ENCODE measurements at places on chromosomes 2 and 18.

GRCh38 chr2:102001767-102002142 is 10.0 kb downstream of the IL1R2 start:
- DNase-seq: no peak

- no peak for DNase-seq
Measured at GRCh38 chr2:57962861-57963260, 83.7 kb upstream of the VRK2 start.

DNA sequence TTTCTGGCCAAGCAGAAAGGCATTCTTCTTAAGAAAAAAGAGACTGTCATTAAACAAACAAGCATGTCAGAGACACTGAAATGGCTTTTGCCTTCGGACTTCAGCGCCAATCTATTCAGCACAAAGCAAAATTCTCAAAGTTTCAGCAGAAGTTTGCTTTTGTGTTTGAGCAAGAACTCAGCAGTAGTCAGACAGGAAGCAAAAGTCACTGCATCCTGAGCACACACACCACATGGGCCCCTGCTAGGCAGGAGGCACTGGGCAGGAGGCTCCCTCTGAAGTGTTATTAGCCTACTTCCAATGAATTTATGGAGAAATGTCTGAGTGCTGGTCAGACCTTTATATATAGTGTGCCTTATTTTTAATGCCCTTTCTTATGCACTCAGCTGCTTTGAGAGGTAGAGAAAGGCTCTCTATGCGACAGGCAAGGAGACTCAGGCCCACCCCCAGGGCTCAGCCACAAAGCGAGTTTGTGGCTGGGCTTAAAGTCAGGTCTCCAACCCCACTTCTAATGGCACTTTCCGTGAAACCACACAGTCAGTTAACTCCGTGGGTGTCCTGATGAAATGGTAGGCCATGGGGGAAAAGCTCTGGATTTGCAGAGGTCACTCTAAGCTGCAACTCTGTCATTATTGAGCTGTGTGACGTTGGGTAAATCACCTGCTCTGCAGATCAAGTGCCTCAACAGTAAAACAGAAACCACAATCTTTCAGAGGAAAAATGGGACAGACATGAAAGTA is 161.0 kb upstream of the TMEM200C start:
- DNase-seq: no peak

DNA sequence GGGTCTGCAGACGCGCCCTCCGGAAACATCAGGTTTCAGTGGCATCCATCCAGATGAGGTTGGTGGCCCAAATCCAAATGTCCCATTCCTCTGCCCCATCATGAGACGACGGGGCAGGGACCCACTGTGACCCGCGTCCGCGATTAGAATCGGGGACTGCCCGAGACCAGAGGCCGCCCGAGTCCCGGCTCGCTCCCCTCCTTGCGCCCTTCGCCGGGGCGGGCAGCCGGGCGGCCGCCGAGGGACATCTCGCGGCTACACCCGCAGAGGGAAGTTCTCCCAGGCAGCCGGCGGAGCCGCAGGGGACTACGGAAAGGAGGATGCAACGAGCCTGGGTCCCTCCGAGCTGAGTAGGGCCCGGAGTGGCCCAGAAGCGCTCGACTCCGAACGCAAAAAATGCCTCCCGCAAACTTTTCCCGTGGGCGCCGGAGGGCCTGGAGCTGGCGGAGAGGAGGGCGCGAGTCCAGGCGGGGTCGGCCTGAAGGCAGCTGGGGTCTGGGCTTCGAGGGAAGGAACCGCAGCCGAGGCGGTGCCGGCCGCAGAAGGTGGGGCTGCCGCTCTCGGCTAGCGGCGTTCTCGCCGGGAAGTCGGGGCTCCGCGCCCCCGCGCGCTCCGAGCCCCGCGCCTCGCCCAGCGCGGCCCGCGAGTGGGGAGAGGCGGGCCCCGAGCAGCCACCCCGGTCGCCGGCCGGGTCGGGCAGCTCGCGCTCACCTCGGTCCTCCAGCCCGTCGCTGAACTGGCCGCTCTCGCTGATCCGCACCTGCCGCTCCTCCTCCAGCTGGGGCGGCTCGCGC is 580 bp downstream of the TMEM163 start:
- DNase-seq: peak; percentile 6

- DNase-seq: no peak
Measured at GRCh38 chr18:79318142-79318673, 77.5 kb upstream of the NFATC1 start.
